ENCODE measurements at places on chromosomes 4 and X. TPM values are rescaled to one million over a fixed set of nuclear protein-coding genes. Genes with fewer than 3 reads are reported as not detected.

ANXA10 gene
- not detected for total RNA-seq

GRK4 gene
- 9.6 TPM for total RNA-seq

PPEF2 gene
- total RNA-seq, result not detected

LANCL3 gene
- total RNA-seq, result 2.2 TPM

PCDH19 gene
- 0.88 TPM for total RNA-seq

FATE1 gene
- total RNA-seq, result 0.32 TPM

PROM1 gene
- total RNA-seq, result 30.5 TPM

ARHGEF6 gene
- total RNA-seq, result 74.7 TPM

EDNRA gene
- 13.1 TPM for total RNA-seq

CENPE gene
- total RNA-seq, result 7.7 TPM

CACNA1F gene
- total RNA-seq, result 0.07 TPM

UGT2B15 gene
- not detected for total RNA-seq

PDHA2 gene
- not detected for total RNA-seq

AADAT gene
- total RNA-seq, result 1.5 TPM

HAUS3 gene
- total RNA-seq, result 8.3 TPM

FAAH2 gene
- not detected for total RNA-seq

CBR4 gene
- total RNA-seq, result 17.6 TPM

MTCP1 gene
- total RNA-seq, result 48.8 TPM

SPANXB1 gene
- total RNA-seq, result not detected

RBM47 gene
- total RNA-seq, result 4.6 TPM

CCNG2 gene
- total RNA-seq, result 11.6 TPM

ZBTB49 gene
- total RNA-seq, result 5.5 TPM

OPN1LW gene
- total RNA-seq, result not detected

GPC4 gene
- total RNA-seq, result 7.2 TPM

SSX3 gene
- not detected for total RNA-seq

GABRQ gene
- total RNA-seq, result not detected

OTUD5 gene
- 26.6 TPM for total RNA-seq

SPANXD gene
- not detected for total RNA-seq

CTSO gene
- total RNA-seq, result 5.9 TPM

STARD8 gene
- total RNA-seq, result 5.6 TPM

SCML1 gene
- 7.8 TPM for total RNA-seq

TKTL2 gene
- total RNA-seq, result not detected

GPRASP1 gene
- 2.2 TPM for total RNA-seq

DSPP gene
- not detected for total RNA-seq

AFP gene
- not detected for total RNA-seq

STPG2 gene
- total RNA-seq, result not detected

MXRA5 gene
- total RNA-seq, result 10.6 TPM

DCAF12L2 gene
- 0.16 TPM for total RNA-seq

GAGE2A gene
- total RNA-seq, result not detected

GABRB1 gene
- total RNA-seq, result 4.5 TPM

TMLHE gene
- total RNA-seq, result 27.9 TPM

XG gene
- total RNA-seq, result 0.69 TPM

TNIP2 gene
- 16.3 TPM for total RNA-seq

CSN1S1 gene
- total RNA-seq, result not detected

GPRASP2 gene
- total RNA-seq, result 11.0 TPM

ARMCX2 gene
- 23.2 TPM for total RNA-seq

FRMD7 gene
- total RNA-seq, result 0.12 TPM

PNCK gene
- total RNA-seq, result 6.4 TPM

RXFP1 gene
- not detected for total RNA-seq

CETN2 gene
- 24.7 TPM for total RNA-seq

DCX gene
- not detected for total RNA-seq

VCX gene
- not detected for total RNA-seq

MAGEC3 gene
- 0.69 TPM for total RNA-seq

SLC10A3 gene
- total RNA-seq, result 11.5 TPM

GEMIN8 gene
- total RNA-seq, result 13.5 TPM

MAGEE2 gene
- not detected for total RNA-seq

MAGEB1 gene
- not detected for total RNA-seq
